ENCODE measurements at places on chromosomes 13 and 19.
A peak's percentile ranks its signal among the peaks of the same experiment; 100 is the strongest.

GRCh38 chr13:28220166-28220565 lies 81.8 kb downstream of the PAN3 start:
- no peak for DNase-seq

- no peak for DNase-seq
Observed at GRCh38 chr13:94859278-94859691, 146.9 kb upstream of the SOX21 start.

DNA sequence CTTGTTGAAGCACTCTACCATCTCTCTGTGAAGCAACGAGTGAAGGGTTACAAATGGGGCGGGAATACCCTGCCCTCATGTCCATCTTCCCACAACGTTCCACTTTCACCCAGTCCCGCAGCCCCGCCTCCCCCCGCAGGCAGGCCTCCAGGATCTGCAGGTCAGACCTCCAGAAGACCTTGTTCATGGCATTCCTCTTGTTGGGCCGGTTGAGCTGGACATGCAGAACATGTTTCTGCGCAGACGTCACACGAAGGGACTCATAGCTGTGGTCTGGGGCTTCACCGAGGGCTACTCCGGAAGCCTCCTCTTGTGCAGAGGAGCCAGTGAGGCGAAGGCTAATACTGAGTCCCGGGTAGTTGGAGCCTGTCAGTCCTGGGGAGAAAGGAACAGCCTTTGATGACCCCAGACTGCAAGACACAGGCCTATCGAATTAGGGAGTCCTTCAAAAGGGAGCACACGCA lies 420 bp downstream of the ECH1 start:
- no peak for DNase-seq

DNA sequence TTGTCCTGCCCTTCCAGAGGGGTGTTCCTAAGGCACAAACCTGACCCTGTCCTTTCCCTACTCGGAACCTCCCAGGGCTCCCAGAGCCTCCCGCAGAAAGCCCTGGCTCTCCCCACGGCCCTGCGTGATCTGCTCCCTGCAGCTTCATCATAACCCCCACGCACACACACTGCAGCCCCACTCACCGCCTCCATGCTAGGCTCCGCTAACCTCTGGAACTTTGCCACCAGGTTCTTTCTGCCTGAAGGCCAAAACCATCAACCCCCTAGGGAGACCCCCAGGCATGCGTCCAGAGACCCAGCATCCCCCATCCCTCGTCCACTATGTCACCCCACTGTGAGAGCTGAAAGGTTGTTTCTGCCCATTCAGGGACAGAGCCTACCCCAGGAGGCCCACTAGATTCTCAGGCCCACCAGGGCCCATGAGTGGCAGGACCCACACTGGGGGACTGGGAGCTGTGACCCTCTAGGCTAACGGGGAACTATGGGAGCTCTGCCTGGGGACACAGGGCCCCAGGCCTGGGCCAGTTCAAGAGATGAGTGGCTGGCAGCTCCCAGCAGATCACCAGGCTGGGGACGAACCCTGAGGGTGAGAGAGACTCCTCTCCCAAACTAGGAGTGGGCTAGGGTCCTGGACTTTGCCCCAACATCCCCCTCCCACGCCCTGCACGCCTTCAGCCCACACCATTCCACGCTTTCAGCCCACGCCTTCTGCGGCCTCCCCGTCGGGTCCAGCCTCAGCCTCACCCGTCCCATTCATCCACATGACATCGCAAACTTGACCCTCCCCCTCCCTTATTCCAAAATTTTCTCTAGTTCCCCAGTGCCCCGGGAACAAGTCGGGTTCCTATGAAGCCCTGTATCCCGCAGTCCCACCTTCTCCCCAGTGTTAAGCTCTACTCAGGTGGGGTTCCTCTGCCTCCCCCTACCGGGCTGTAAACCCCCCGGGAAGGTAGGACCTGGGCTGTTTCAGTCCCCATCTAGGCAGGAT lies 33.2 kb upstream of the PNMA8B start:
- no peak for DNase-seq

DNA sequence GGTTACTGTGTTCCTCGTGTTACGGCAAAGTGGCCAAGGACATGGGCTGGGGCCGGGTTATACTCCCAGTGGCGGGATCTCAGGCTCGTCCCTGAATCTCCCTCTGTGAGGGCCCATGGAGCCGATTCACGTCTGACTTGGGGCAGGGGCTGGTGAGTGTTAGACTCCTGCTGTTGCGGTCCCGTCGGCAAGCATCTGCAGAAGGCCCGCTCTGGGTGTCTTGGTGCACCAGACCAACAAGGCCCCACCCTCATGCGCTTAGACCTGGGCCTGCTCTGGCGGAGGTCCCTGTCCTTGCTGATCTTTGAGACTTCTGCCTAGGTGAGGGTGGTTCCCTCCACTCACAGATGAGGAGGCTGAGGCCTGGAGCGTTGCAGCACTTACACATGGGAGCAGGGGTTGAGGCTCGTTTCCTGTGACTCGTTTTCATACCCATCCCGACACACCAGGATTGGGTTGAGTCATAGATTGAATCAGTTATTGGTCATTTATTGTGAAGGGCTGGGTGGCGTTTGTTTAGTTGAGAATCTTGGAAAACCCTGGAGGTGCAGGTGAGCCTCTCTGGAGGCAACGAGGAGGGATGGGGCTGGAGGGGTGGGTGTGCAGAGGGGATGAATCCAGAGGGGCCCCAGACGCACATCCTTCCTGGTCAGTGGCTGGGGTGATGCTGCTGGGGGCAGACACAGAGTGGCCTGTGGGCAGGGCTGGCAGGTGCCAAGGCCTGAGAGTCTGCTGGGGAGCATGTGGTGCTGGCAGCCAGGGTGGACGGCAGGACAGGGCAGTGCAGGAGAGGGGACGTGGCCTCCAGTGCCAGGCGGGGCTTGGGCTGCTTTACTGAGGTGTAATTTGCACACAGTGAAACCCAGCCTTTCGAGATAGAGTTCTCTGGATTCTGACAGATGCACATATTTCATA lies 4.6 kb downstream of the EPN1 start:
- no peak for DNase-seq

GRCh38 chr19:28542394-28543243 lies 670.3 kb downstream of the UQCRFS1 start:
- DNase-seq: no peak

GRCh38 chr19:40216777-40217026 lies 1.5 kb downstream of the TTC9B start:
- no peak for DNase-seq

GRCh38 chr13:23701636-23702035 lies 131.4 kb downstream of the TNFRSF19 start:
- no peak for DNase-seq

- DNase-seq: peak; percentile 90
Observed at GRCh38 chr19:29672933-29673336, 7.7 kb downstream of the PLEKHF1 start.

DNA sequence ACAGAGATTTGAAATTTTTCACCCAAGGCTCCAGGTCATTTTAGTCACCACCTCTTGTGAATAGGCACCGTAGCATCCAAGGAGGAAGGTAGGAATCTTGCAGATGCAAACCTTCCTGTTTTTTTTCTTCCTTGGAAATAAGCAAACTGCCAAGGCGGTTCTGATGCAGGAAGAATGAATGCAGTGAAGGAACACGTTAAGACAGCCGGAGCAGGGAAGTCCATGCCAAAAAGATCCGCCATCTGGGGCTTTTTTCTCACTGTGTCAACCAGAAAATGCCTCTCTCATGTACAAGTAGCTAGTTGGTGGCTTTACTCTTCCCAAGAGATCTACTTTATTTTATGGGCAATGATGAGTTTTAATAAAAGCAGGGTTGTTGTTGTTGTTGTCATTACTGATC lies 142.4 kb downstream of the ZIC5 start:
- DNase-seq: no peak

- peak; percentile 22 for DNase-seq
Observed at GRCh38 chr19:19538061-19538784, at the start of gene CILP2. Gene CILP2, plus strand, starts transcription at chr19:19538265. Its CDS starts 85 bp downstream, at chr19:19538350.

DNA sequence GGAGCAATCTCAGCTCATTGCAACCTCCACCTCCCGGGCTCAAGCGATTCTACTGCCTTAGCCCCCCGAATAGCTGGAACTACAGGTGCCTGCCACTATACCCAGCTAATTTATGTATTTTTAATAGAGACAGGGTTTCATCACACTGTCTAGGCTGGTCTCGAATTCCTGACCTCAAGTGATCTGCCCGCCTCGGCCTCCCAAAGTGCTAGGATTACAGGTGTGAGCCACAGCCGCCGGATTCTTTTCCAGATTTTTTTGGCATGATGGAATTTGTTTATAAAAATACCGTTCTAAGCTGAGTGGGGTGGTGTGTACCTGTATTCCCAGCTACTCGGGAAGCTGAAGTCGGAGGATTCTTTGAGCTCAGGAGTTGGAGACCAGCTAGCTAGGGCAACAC lies 6.0 kb upstream of the ATG4D start:
- no peak for DNase-seq

GRCh38 chr13:99759163-99759552 lies 212.4 kb downstream of the ZIC5 start:
- no peak for DNase-seq

- DNase-seq: no peak
Observed at GRCh38 chr19:508204-509150, 1.2 kb downstream of the TPGS1 start.

DNA sequence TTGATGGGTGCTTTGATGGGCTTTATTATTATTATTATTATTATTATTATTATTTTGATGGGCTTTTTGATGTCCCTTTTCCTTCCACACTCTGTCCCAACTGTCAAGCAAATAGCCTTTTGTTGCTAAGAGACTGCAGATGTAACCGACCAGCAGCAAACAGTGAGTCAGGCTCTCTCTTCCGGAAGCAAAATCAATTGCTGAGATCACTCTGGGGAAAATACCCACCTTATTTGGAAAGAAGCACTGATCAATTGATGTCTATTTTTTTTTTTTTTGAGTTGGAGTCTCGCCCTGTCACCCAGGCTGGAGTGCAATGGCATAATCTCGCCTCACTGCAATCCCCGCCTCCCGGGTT lies 2.9 kb downstream of the LDLR start:
- peak; percentile 91 for DNase-seq

DNA sequence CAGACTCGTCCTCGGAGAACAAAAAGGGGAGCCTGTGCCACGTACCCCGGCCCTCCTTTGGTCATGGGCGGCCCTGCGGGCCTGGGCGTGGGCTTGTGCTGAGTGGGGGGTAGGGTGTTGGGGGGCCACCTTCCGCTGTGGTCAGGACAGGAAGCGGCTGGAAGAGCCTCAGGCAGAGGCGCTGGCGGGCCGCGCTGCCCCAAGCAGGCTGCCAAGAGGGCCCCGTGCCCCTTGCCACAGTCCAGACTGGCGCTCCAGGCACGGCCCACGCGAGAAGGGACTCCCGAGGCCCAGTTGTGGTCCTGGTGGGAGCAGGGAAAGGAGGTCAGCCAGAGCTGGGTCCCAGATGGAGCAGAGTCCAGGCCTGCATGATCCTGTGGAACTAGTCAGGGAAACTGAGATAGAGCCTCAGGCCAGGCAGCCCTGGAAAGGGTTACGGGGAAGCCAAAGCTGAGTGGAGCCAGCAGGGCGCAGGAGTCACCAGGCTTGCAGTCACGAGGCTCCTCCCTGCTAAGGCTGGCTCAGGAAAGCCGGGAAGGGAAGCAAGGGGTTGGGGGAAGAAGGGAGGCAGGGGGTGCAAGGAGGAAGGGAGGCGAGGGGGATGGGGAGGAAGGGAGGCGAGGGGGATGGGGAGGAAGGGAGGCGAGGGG lies 135.0 kb downstream of the CRYL1 start:
- DNase-seq: no peak

DNA sequence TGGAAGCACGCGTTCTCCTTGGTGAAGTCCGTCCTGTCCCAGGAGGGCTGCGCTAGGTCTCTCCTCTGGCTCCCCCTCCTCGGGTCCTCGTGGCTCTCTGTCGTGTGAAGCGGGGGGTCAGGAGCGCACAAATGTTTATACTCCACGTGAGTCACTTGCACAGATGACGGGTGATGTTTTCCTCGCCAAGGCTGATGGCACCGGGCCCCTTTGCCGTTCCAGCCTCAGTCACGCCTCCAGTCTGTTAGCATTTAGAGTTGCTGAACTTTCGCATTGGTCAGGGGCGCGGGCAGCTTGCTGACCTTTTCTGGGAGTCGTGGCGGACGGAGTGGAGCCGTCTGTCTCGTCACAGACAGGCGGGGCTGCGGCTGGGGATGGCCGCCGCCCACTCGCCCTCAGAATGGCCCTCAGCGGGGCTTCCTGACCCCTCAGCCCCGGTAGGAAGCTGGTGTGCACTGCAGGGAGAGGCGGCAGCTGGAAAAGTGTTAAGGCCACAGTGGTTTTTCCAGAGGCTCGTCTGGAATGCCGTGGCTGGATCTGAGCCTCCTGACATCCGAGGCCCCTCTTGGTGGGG lies 13.7 kb downstream of the KLHL26 start:
- DNase-seq: no peak

Data from CD4-positive, alpha-beta T cell treated with Interleukin-2 at 100 ng/mL for 4 hours (primary cell).